ENCODE measurements at places on chromosomes 4 and X.

- no peak for DNase-seq
These were observed 1485.6 kb downstream of the PCDH19 start for GRCh38 chrX:98924511-98924910.

DNA sequence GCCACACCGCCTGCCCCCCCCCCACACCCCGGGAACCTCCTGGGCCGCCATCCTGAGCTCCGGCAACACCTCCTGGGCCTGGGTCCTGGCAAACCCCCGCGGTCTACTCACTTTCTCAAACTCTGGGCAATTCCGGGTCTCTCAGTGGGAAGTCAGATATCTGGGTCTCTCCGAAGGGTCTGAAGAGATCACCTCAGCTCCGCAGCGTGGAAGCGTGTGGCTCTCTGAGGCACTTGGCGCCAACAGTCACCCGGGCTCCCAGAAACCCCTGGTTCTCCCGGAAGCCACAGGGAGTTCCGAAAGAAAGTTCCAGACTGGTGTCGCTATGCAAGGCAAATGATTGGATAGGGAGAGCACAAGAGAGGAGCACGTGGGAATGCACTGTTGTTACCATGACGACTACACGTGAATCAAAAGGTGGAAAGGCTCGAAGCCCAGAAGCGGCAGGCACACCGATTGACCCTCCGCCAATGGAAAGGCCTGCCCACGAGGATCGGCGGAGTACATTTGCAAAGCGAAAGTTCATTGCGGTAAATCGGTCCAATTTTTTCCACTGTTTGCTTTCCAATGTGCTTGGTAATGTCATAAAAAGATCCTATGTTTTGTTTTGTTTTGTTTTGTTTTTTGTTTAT, at the start of gene PNMA6E:
PNMA6E (minus strand) TSS at position 218 of the 632 bp plus-strand sequence. CDS start 2,501 bp downstream, outside the sequence.
- DNase-seq = no peak

DNA sequence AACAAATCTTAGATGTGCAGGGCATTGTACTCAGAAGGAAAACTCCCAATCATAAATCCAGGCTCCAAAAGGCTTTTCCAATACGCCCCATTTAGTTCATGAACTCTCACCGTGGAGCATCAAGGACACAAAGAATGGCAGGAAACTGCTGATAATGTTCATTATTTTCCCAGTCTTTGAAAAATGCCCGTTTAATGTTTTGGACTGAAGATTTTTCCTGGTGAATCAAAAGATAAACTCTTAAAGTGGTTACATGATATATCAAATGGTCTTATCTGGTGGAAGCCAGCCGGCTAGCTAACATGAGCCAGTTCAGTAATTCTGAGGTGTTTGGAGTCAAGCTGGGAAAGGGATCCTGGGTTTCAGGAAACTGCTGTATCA, 62.1 kb upstream of the AP1S2 start:
- no peak for DNase-seq

GRCh38 chrX:45801554-45801953, 600.9 kb upstream of the DIPK2B start:
- no peak for DNase-seq

GRCh38 chr4:111943796-111944203, 201.5 kb upstream of the FAM241A start:
- no peak for DNase-seq

GRCh38 chr4:66604192-66604591, 933.9 kb upstream of the EPHA5 start:
- no peak for DNase-seq
